AG10803 (cell line): ENCODE measurements at places on chromosomes 2 and 18.

DNA sequence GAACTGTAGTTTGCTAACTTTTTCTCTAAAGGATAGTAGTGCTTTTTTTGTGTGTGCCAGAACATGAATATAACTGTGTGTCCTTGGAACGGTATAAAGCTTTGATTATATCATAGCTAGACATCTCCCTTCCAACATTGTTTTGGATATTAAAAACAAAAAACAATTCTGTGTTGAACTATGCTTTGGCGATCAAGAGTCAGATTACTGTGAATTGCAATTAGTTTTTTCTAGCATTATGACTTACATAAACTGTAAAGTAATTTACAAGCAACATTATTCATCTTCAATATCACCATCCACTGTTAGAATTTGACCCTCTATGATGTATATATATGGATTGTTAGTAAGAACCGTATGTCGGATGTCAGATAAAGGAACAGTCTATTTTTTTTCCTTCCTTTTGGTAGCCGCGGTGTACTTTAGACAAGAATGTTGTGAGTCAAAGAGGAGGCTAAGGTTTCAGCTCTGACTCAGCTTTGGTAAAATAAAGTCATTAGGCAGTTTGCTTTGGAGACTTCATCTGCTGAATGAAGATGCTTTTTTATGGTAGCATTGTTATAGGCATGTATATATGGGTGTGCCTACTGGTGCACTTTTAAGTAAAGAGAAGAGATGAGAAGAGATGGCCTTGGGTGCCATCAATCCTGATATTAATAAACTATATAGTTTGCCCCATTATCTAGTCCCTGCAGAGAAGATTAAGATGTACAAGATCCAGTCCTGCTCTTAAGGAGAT lies 76.4 kb downstream of the LTBP1 start:
- DNase-seq, result peak; percentile 71

- DNase-seq, result peak; percentile 72
Observed at GRCh38 chr2:99836690-99837605, 305.4 kb downstream of the AFF3 start.

DNA sequence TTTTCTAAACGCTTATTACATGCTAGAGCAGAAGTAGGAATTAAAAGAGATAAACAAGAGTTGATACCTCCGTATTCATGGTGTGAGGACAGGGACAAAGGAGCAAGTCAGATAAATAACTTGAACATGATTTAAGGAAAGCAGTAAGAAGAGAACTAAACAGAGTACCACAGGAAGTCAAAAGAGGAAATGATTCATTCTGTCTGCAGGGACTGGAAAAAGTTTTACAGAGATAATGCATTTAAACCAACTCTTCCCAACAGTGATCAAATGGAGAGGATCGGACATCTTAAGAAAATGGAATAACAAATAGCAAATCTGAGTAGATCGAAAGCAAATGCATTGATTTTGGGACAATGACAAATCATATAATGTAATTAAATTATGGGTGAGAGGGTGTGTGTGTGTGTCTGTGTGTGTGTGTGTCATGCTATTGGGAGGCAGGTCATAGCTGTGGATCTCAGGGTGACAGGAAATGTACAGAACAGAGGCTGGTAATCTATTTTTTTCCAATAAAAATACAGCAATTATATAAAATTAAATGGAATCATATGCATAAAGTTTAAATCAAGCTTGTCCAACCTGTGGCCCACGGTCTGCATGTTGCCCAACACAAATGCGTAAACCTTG lies 113.4 kb downstream of the MC4R start:
- DNase-seq, result no peak

- no peak for DNase-seq
Observed at GRCh38 chr2:71618327-71619113, 165.2 kb downstream of the DYSF start.

GRCh38 chr2:9462886-9463697 lies 11.3 kb upstream of the IAH1 start:
- DNase-seq, result no peak

DNA sequence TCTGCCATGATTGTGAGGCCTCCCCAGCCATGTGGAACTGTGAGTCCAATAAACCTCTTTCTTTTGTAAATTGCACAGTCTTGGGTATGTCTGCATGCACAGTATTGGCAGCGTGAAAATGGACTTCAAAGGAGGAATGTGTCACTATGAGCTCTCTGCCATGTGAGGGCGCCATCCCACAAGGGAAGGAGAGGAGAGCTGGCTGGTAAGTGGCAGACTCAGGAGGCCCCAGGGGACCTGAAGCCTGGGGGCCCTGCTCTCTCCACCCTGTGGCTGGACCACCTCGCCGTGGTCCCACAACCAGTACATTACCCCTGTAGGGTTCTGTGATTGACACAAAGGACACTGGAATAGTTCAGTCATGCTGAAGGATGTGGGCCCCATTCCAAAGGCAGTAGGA lies 122.1 kb downstream of the RPIA start:
- no peak for DNase-seq

DNA sequence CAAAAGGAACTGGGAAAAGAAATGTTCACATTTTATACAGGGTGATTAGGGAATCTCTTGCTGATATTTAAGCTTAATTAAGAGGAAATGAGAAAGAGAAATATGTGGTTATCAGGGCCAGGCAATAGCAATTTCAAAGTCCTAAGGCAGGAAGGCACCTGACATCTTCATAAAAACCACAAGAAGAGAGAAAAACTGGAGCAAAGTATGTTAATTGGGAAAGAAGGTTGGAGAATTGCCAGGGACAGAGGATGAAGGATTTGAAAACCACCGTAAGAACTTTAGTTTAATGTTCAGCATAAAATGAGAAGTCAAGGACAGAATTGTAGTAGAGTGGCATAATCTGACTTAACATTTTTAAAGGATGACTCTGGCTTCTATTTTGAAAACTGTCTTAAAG lies 691.8 kb upstream of the NRXN1 start:
- DNase-seq, result no peak

DNA sequence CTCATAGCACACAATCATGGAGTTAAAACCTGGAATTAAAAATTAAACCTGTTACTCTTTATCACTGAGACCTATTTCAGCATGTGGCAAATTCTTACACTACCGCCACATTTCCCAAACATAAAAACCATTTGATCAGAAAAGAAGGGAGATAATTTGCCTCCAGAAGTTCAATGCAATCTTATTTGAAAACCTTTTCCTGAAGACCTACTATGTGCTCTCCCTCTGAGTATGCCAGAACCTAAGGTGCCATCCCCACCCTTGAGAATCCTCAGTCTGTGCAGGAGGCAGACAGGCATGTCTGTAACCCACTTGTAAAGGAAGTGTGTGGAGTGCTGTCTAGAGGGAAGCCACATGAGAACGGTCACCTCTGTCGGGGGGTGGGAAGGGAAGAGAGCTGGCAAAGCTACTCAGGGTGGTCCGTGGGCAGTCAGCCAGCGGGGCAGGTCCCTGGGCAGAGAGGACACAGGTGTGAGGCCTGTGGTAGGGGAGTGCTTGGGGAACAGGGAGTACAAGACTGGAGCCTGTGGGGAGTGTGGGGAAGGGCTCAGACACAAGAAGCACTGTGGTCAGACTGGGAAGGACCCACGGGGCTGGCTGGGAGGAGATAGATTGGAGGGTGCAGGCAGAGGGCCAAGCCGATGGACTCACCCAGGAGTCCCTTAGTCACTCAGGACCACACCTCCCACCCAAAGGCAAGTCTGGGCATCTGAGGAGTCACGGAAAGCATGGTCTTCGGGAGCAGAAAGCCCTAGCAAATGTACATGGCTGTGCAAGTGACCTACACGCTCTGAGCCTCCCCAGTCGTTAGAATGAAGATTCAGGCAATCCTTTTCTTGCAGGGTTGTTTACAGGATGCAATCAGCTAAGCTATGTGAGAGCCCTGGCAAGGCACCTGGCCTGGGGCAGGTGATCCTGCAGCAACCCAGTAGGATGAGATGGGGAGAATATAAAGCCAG lies 22.8 kb downstream of the CRACDL start:
- DNase-seq, result no peak

- no peak for DNase-seq
Observed at GRCh38 chr18:43933177-43933576, 655.9 kb upstream of the SYT4 start.

- peak; percentile 43 for DNase-seq
Observed at GRCh38 chr2:110770959-110771431, 38.6 kb downstream of the ACOXL start.

DNA sequence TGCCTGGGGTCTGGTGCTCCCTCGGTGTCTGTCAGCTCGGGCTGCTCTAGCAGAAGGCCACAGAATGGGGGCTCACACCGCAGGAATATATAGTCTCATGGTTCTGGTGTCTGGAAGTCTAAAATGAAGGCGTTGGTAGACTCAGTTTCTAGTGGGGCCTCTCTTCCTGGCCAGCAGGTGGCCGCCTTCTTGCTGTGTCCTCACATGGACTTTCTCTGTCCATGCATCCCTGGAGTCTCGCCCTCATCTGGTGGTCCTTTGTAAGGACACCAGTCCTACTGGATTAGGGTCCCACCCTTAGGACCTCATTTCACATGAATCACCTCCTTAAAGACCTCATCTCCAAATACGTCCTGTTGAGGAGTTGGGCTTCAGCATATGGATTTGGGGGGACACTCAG lies 65.7 kb downstream of the RRM2 start:
- peak; percentile 14 for DNase-seq

- peak; percentile 13 for DNase-seq
Observed at GRCh38 chr18:51089691-51090090, 59.7 kb downstream of the SMAD4 start.

DNA sequence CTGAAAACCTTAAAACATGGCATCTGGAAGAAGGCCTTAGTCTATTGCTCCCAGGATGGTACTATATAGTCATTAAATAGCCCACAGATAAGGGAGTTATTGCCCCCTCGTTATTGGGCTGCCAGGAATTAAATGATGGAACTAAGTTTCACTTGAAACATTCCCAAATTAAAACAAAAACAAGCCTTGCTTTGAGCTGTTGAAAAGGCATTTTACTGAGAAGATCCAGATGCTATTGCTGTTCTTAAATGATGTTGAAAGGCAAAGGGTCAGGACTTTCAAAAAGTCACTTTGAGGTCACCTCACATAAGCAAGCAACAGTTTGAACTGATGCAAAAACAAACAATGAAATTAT lies 2.0 kb upstream of the AMMECR1L start:
- DNase-seq, result no peak

- DNase-seq, result no peak
Observed at GRCh38 chr18:10059610-10060468, 146.0 kb downstream of the VAPA start.

GRCh38 chr2:107263628-107264027 lies 377.7 kb upstream of the ST6GAL2 start:
- DNase-seq, result no peak

DNA sequence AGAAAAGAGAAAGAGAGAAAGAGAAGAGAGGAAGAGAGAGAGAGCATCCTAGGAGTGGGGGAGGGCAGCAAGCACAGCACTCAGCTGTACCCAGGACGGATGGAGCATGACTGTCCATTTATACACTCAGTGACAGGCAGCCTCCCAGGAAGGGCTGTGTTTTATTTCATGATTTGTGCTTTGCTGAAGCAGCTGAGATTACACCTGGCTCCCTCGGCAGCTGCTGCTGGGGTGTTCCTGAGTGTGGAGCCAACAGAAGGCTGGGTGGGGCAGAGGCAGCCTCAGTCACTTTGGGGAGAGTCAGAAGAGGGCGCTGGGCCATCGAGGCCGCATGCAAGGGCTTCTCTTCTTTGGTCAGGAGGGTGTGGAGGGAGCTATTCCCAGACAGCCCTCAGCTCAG lies 47.8 kb upstream of the TEX51 start:
- no peak for DNase-seq

DNA sequence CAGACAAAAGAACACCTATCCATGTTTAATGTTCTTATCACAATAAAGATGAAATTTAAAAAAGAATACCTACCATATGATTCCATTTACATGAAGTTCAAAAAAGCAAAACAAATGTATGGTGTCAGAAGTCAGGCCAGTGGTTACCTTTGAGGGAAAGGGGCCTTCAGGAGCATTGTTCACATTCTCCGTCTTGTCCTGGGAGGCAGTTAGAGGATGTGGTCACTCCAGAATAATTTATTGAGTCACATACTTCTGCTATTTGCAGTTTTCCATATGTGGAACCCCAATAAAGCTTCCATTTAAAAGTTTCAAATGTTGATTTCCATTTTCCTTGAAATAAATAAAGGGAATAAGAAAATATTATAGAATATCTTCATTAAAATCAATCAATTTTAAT lies 41.6 kb upstream of the POU3F3 start:
- DNase-seq, result no peak
